ENCODE measurements at places on chromosomes 3 and 15.

- DNase-seq, result no peak
Observed at GRCh38 chr3:48633743-48634142, 1.5 kb downstream of the SLC26A6 start.

DNA sequence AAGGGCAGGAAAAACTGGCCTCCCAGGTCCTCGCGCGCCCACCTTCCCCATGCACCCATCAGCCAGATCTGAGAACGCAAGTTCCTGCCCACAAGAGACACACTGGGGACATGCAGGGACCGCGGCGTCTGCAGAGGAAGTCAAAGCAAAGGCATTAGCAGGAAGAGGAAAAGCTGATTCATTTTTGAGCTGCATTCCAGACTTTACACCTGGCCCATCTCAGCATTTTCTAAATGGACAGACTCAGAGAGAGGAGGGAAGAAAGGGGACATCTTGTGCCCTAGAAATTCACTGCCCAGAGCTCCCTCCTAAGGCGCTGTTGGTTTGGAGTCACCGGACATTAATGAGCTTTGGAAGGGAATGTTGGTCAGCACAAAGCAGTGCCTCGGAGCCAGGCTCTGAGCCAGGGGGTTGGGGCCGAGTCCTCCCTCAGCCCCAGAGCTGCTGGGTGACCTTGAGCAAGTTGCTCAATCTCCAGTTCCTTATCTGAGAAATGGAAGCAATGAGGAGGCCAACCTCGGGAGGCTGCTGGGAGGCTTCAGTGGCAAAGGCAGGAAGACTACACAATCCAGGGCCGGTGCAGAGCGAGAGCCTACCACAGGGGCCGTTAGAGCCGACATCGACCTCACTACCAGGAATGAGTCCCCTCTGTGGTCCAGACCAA lies 150.5 kb upstream of the IQSEC1 start:
- DNase-seq, result no peak

DNA sequence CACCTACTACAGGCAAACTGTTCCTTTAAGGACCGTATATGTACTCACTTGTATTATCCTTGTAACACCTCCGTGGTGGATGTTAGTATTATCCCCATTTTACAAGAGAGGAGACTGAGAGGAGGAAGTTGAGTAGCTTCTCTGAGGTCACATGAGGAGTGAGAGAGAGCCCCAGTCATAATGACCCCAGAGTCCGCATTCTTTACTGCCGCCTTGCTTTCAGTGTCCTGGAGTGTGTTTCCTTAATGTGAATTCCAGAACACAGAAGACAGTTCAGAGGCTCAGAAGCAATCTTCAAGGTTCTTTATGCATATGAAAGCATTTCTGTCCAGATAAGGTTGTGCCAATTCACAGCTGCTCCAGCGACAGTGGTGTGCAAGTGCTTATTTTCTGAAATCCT lies 199.2 kb downstream of the CACNA2D3 start:
- no peak for DNase-seq

DNA sequence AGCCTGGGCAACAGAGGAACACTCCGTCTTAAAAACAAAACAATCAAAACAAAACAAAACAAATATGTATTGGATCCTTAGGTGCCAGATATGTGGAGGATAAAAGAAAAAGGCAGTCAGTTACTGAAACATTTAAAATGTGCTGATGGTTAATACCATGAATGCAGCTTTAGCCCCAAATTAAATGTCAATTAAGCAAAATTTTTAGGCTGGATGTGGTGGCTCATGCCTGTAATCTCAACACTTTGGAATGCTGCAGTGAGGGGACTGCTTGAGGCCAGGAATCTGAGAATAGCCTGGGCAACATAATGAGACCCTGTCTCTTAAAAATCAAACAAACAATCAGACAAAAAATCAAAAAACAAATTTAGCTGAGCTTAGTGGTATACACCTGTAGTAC lies 8.5 kb upstream of the CHMP2B start:
- DNase-seq, result no peak

GRCh38 chr3:179410331-179410730 lies 40.9 kb downstream of the GNB4 start:
- peak; percentile 41 for DNase-seq

- DNase-seq, result no peak
Observed at GRCh38 chr3:29758434-29759322, 477.8 kb downstream of the RBMS3 start.

DNA sequence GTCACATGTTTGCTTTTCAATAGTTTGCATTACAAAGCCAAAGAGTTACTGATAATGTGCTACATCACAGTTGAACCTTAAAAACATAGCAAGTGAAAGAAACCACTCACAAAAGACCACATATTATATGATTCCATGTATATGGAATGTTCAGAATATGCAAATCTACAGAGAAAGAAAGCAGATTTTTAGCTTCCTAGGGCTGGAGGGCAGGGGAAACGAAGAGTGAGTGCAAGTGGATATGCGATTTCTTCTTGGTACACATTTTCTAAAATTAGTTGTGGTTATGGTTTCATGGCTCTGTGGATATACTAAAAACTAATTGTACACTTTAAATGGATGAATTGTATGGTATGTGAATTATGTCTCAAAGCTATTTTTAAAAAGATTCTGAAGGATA lies 4.0 kb upstream of the GBE1 start:
- DNase-seq, result no peak

GRCh38 chr15:59063042-59063441 lies 41.9 kb upstream of the CCNB2 start:
- DNase-seq, result no peak

GRCh38 chr3:101244212-101244575 lies 76.2 kb downstream of the IMPG2 start:
- no peak for DNase-seq

GRCh38 chr3:120637851-120638559 lies 41.9 kb downstream of the NDUFB4 start:
- DNase-seq, result no peak
